ENCODE measurements at places on chromosomes 2 and 18.

DNA sequence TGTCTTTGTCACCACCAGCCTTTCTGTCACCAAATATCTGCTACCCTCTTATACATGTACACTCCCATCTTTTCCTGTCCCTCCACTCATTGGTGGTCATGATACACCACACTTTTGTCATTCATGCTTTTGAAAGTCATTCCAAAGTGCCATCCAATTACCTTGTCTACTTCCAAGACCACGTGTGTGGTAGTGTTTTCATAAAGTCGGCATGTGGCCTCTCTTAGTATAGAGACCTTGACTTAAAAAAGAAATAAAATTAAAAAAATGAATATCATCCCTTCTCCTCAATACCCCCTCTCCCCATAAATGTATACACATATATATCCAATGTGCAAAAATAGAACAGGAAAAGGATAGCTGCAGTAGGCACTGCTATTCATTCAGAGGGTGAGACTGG lies 271.4 kb downstream of the CNTNAP5 start:
- DNase-seq: no peak

- DNase-seq: no peak
Measured at GRCh38 chr2:16260041-16260830, 319.9 kb downstream of the MYCN start.

DNA sequence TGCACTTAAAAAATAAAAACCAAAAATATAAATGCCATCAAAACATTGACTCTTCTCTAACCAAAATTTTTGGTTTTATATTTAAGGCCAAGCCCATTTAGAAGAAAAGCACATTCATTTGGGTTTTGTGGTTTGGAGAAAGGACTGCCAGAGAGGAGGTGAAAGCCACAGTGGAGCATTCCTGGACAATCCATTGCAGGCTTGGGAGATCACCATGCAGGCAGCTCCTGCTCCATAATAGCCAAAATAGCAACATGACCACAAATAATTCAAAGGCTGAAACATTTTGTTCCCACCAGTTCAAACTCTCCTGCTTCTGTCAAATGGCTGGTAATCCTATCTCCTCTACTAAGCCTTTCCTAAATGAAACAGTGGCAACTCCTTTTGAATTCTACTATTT lies 73.5 kb downstream of the GALNT3 start:
- no peak for DNase-seq

- DNase-seq: no peak
Measured at GRCh38 chr2:136024185-136024584, 38.8 kb upstream of the DARS1 start.

DNA sequence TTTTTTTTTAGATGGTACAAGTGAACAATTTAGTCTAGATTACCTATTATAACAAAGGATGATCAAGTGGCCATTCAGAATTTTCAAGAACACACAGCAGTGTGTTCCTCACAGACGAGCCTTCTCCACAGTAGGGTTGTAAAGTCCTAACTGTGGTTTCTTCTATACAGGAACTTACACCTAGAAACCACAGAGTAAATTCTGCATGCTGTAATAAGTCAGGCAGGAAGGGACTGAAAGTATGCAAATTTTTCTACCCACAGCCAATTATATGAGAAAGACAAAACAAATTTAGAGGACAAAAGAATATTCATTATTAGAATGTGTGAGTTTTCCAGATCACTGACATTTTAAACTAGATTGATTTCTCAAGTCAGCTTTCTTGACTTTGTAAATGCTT lies 99.5 kb downstream of the RBMS1 start:
- no peak for DNase-seq

GRCh38 chr2:8453904-8454302 lies 228.0 kb upstream of the ID2 start:
- DNase-seq: no peak

DNA sequence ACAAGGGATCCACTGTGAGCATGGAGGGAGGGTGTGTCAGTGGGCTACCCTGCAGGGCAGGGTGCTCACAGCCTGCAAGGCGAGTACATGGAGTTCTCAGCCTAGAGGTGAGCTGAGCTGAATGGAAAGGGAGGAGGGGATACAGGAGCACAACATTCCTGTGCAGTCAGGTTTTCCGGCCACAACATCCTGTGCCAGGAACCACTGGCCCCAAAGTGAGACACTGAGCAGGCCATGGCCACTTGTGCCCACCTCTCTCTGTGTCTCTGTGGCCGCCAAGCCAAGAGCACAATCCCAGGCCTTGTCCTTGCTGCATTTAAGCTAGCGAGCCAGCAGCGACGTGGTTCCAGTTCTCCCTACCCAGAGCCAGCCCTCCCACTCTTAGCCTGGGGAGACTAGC lies 6.1 kb downstream of the DOK1 start:
- DNase-seq: no peak

DNA sequence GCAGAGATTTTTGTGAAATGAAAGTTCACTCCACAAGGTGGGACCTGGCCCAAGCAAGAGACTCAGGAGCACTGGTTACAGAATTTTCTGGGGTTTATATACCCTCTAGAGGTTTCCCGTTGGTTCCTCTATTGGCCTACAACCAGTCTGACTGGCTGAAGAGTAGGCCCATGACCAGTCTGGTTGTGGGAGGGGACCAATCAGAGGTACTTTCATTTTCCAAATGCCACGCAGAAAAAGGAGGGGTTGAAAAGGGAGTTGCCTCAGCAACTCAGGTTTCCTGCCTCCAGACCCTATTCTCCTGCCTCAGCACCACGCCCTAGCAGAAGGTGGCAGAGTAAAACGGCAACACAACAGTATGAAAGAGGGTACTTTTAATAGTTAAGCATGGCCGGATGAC lies 98.4 kb downstream of the COLEC12 start:
- no peak for DNase-seq

GRCh38 chr2:45636008-45636407 lies 15.5 kb upstream of the PRKCE start:
- no peak for DNase-seq

DNA sequence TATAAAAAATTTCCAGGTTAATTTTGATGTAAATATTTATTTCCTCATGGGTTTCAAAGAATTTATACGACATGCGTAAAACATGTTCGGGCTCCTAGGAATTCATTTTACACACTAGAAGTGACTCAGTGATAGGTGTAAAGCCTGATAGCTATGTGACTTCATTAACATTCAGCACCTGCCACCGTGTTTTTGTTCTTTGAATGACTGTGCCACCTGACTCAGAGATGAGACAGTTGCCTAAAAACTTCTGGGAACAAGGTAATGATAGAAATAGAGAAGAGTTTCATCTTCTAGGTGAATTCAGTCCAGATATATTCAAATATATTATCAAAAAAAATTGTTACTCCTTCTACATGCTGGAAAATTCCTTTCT lies 10.0 kb downstream of the IL1R2 start:
- peak; percentile 95 for DNase-seq

GRCh38 chr18:72613534-72613930 lies 69.4 kb upstream of the CBLN2 start:
- peak; percentile 2 for DNase-seq

- DNase-seq: no peak
Measured at GRCh38 chr2:67576991-67577390, 179.9 kb downstream of the ETAA1 start.

DNA sequence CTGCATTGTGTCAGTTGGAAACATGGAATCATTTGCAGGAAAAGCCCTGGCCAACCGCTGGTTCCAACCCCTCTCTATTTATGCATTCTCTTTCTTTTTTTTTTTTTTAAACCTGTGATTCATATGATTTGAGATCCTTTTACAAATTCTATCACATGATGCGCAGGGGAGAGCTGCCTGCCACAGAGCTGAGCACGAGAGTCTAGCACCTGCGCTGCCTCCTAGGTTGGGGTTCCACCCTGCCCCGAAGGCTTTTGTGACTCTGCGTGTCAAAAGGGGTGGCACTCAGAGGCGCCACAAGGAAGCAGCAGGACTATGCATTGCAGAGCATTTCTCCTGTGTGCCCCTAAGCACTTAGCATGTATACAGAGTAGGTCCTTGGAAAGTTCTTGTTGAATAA lies 17.3 kb upstream of the ESPNL start:
- DNase-seq: no peak

GRCh38 chr18:2381539-2381938 lies 189.8 kb downstream of the METTL4 start:
- no peak for DNase-seq

GRCh38 chr2:195477248-195477995 lies 179.6 kb upstream of the SLC39A10 start:
- DNase-seq: peak; percentile 26

GRCh38 chr18:53375621-53376020 lies 848.8 kb downstream of the MBD2 start:
- DNase-seq: no peak

- DNase-seq: no peak
Measured at GRCh38 chr2:188096910-188097309, 194.8 kb upstream of the GULP1 start.

DNA sequence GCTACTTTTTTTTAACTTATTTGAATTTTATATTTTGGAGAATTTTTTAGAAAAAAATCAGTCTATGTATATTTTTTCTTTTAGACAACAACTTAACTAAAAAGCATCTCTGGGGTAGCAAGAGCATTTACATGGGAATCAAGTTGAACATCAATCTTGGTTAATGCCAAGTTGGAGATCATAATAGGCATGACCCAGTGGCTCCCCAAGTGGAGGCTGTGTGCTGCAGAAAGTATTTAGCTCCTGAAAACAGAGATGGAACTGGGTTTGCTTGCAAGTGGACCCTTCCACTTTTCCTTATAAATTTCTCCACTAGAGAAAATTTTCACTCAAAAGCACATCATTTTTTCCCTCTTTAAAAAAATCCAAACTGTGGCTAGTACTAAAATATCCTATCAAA lies 23.9 kb upstream of the CAVIN2 start:
- no peak for DNase-seq

DNA sequence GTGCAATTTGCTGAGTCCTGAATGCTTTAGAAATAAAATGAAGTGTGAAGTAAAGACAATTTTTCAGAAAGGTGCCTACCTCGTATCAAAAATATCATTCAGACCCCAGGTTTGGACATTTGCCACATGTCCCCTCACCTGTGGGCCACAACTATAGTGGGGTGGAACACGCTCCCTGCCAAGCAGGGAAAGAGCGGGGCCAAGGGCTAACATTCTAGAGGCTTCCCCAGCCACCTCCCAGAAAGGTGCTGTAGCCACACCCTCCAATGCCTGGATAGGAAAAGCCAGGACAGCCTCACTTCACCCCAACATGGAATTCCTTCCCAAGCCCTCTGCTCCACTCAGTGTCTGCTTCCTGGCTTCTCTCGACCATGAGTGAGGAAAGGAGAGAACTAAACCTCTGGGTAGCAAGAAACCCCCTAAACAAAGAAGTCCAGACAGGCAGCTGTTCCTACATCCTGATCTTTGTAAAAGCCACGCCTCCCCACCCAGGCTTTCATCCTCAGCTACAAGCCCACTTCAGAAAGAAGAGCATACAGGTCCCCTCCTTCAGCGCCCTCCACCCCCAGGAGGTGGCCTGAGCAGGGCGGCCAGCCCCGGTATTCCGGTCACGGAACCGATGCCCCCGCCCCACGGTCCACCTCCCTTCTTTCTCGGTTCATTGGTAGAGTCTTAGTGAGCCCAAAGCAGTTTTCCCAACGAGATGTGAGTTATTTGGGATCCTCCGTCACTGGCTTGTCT lies 2.1 kb downstream of the COL6A3 start:
- DNase-seq: no peak

- DNase-seq: peak; percentile 98
Measured at GRCh38 chr2:219249203-219249980, 3.7 kb upstream of the TUBA4B start.

GRCh38 chr2:154158101-154158500 lies 286.4 kb downstream of the GALNT13 start:
- peak; percentile 8 for DNase-seq

GRCh38 chr2:13725945-13726344 lies 906.6 kb upstream of the LRATD1 start:
- peak; percentile 32 for DNase-seq

GRCh38 chr2:9649261-9649660 lies 18.5 kb upstream of the YWHAQ start:
- no peak for DNase-seq

Measured in bronchial epithelial cell (primary cell).